Left cardiac atrium (tissue), 4 donors: ENCODE measurements at places on chromosomes 16 and 17. TPM values are rescaled to one million over a fixed set of nuclear protein-coding genes. Genes with fewer than 3 reads are reported as not detected.

Gene NXPH3
- 6.5 TPM for total RNA-seq

Gene HAP1
- not detected for total RNA-seq

Gene TBC1D3B
- total RNA-seq, result 2.2 TPM

Gene JPH3
- total RNA-seq, result 0.05 TPM

Gene B4GALNT2
- total RNA-seq, result 0.03 TPM

Gene KRT39
- not detected for total RNA-seq

Gene RABEP1
- total RNA-seq, result 43.1 TPM

Gene ACSM3
- 8.9 TPM for total RNA-seq

Gene DHRS7C
- total RNA-seq, result 159 TPM

Gene MYH2
- total RNA-seq, result not detected

Gene LRRC36
- not detected for total RNA-seq

Gene LDHD
- total RNA-seq, result 26.6 TPM

Gene FBXL16
- 1.0 TPM for total RNA-seq

Gene UBE2Z
- total RNA-seq, result 42.7 TPM

Gene MPP3
- total RNA-seq, result 30.7 TPM

Gene C1QBP
- total RNA-seq, result 111 TPM

Gene ALOX12
- total RNA-seq, result not detected

Gene BCL6B
- 14.1 TPM for total RNA-seq

Gene EVI2A
- 5.9 TPM for total RNA-seq

Gene TNFSF13
- total RNA-seq, result 15.0 TPM

Gene TCAP
- total RNA-seq, result 1,910 TPM

Gene MYH1
- not detected for total RNA-seq

Gene MPV17L
- total RNA-seq, result 8.3 TPM

Gene CBFA2T3
- total RNA-seq, result 6.6 TPM

Gene KRT12
- total RNA-seq, result not detected

Gene CD300LB
- total RNA-seq, result 0.29 TPM

Gene VMO1
- 0.81 TPM for total RNA-seq

Gene CENPN
- 15.2 TPM for total RNA-seq

Gene MGRN1
- 33.1 TPM for total RNA-seq

Gene EVPL
- 0.39 TPM for total RNA-seq
